GM20000 (cell line): ENCODE measurements at places on chromosomes 5 and 9.

- DNase-seq = no peak
Observed at GRCh38 chr9:69658987-69659675, 13.0 kb downstream of the APBA1 start.

GRCh38 chr5:179235416-179236400 lies 109.6 kb downstream of the ADAMTS2 start:
- no peak for DNase-seq

DNA sequence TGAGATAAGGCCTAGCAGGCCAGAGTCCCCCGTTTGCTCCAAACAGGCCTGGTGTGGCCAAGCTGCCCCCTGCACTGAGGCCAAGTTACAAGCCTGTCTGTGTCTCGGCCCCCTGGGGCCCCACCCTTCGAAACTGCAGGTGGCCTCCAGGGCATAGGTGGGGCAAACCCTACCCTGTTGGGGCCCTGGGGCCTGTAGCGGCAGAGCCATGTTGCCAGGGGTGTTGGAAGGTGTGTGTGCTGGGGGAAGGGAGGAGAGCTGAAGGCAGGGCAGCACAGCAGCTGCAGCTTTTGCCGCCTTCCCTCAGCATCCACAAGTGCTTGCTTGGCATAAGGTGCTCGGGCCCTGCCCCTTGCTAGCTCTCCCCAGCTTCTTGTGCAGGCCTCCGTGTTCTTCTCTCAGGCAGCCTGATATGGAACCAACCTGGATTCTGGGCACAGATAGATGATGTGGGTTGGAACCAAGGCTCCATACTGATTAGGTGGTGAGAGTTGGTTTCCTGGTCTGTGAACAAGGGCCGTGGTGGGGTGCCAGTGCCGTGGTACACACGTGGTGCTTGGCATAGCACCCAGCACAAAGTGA lies 12.7 kb downstream of the IRF1 start:
- no peak for DNase-seq

- no peak for DNase-seq
Observed at GRCh38 chr5:53601570-53601969, 41.1 kb downstream of the NDUFS4 start.

- no peak for DNase-seq
Observed at GRCh38 chr5:170491479-170491878, 12.3 kb upstream of the KCNIP1 start.
